Right hindlimb (tissue), 1 donor: ENCODE measurements at places on chromosomes 11 and 22.
A peak's percentile ranks its signal among the peaks of the same experiment; 100 is the strongest.

GRCh38 chr22:50015451-50016307 is 3.1 kb upstream of the IL17REL start:
- DNase-seq: peak; percentile 12

DNA sequence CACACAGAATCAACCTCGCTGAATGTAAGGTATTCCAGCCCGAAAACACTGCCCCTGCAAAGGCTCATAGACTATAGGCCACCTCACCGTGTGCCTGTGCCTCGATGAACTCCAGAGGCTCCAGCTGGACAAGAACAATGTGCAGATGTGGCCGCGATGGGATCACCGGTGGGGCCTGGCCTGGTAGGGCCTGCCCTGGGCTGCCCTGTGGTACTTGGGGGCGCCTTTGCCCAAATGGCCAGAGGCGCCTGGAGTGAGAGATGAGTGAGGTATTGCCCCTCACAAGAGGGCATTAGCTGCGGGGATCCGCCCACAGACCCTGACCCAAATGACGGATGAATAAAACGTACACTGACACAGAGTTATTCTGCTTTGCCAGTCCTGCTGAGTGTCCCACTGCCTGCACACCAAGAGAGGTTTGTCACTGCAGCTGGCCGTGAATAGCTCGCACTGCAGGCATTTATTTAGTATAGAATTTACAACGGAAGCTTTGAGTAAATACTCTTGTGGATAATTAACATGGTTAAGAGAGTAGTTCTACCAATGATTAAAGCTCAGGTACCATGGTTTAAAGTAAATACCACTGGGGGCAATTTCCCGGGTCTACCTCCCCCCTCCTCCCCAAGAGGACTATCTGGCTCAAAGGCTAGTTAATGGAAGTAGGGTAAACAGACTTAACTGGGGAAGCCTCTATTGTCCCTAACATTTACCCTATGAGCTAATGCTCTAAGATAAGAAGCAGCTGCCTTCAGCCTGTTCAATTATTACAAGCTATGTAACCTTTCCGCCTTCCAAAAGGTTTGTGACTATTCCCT is 101.1 kb upstream of the IGLL5 start:
- no peak for DNase-seq

- no peak for DNase-seq
Observed at GRCh38 chr11:95084509-95084908, 5.1 kb upstream of the ENDOD1 start.

- DNase-seq: no peak
Observed at GRCh38 chr11:123321636-123322035, 108.4 kb upstream of the GRAMD1B start.

DNA sequence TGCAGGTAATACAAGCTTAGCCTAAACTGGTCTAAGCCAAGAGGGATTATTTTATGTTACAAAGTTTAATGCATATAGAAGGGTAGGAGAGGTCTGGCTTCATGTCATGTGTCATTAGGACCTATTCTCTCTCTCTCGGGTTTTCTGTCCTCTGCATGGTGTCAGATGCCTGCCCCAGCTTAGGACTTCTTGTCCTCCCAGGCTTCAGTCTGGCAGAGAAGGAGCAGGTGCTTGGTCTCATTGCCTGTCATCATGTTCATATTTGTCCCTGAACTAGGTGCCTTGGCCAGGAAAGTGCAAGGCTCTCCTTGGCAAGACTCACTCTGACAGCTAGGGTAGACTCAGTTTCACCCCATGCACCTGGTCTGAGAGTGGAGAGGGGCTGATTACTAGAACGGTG is 126.3 kb downstream of the ADAMTS15 start:
- DNase-seq: no peak

DNA sequence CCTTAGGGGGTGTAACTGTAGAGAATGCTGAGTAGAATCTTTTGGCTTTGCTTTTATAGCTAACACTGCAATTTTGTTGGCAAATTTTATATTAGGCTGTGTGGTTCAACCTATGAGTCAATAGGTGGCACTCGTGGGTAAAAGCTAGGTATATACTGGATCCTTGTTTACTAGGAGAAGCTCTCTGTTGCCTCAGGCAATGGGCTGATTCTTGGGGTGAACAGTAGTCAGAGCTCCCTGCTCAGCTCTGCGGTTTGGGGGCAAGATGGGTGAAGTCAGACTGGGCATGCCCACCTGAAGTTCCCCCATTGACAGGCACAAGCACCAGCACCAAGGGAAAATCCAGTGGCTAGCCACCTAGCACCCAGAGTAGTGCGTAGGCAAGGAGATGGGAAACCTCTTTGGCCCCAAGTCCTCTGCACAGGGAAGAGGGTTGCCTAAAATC is 238.7 kb downstream of the FAM181B start:
- DNase-seq: no peak

- DNase-seq: no peak
Observed at GRCh38 chr11:68337399-68337835, 25.0 kb downstream of the LRP5 start.

DNA sequence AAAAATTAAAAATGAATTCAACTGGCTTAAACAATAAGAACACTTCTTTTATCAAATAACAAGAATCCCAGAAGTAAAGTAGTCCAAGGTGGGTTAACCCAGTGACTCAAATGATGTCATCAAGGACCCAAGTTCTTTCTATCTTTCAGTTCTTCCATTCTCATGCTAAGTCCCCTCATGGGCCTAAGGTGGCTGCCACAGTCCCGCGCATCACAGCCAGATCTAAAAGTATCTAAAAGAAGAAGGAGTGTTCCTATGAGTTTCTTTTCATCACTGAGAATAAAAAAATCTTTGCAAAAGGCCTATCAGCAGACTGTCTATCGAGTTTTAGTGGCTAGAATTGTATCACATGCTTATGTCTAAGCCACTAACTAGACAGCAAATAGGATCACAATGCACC is 37.2 kb upstream of the LDLRAD3 start:
- no peak for DNase-seq

DNA sequence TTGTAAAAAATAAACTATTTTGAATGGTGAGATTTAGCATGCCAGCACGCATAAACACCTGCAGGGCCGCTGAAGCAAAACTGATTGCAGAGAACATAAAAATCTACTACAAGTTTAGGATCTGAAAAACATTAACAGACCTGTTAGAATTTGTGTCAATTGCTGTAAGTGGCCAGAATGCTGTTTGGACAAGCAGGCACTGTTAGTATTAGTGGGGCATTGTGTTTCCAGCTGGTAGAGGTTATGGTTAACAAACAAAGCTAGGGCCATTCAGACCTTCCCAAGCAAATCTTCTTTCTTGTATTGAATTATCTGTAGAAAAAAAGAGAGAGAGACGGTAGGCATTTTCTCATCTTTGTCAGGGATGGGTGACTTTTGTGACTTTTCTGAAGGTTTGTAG is 57.6 kb upstream of the OLFML1 start:
- no peak for DNase-seq
